ENCODE measurements at places on chromosomes 12 and 14. TPM values are rescaled to one million over a fixed set of nuclear protein-coding genes. Genes with fewer than 3 reads are reported as not detected.

- DNase-seq = no peak
Measured at GRCh38 chr12:21500786-21501257, 613 bp downstream of the RECQL start.

GRCh38 chr12:47273191-47273626 lies 193.4 kb upstream of the AMIGO2 start:
- DNase-seq = no peak

GRCh38 chr12:63353559-63353958 lies 202.6 kb upstream of the AVPR1A start:
- DNase-seq = no peak

GRCh38 chr14:49820176-49820575 lies 32.4 kb downstream of the NEMF start:
- DNase-seq = no peak

DNA sequence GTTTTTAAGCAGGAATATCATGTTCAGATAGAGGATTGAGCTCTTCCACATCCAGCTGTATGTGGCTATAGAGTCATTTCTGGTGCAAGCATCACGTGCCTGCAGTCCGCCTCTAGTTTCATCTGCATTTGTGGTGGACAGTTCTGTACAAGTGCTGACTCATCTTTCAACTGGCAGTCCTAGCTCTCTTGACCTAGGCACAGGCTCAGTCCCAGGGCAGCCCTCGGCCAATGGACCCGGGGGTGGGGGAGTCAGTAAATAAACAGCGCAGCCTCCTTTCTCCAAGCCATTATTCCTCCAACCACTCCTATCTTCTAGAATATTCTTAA lies 41.8 kb upstream of the FRMD6 start:
- no peak for DNase-seq

Gene HRK
- polyA plus RNA-seq = 0.59 TPM

Gene C12orf54
- not detected for polyA plus RNA-seq

Gene SLC17A8
- polyA plus RNA-seq = 0.44 TPM
